ENCODE measurements at places on chromosomes 7 and 10.

DNA sequence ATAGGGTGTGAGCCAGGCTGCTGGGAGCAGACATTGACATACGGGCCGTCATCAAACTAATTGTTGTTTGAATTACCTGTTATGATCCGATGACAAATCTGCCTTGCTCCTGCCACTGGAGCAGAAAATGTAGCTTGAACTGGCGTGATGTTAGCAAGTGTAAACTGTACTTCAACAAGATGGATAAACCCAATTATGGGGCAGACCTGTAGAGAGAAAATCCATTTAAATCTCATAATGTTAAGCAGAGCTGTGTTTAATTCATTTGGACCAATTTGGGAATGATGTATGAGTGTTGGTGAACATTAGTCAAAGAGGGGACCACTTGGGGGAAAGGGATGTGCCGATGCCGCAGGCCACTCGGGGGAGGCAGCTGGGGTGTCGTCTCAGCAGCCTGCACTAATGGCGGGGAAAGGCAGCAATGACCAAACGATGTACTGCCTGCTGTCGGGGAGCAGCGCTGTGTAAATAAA, 27.4 kb downstream of the TCF7L2 start:
- DNase-seq: no peak

- no peak for DNase-seq
Observed at GRCh38 chr10:77190291-77190690, 447.3 kb downstream of the KCNMA1 start.

- DNase-seq: no peak
Observed at GRCh38 chr10:48465860-48466521, 138.9 kb downstream of the ARHGAP22 start.

DNA sequence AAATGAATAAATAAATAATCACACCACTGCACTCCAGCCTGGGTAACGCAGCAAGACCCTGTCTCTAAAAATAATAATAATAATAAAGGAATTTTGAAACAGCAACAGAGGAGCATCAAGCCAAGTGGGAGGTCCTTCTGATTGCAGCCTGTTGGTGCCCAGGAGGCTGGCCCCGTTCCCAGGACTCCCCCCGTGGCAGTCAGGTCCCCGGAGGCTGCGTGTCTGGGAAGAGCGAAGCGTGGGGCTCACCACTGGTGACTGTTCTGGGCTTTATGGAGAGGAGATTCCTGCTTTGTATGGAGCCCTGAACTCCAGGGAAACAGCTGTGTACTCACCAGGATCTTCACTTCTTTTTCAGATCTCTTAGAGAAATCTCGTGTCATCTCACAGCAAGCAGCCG, 19.3 kb upstream of the MYH16 start:
- DNase-seq: no peak

GRCh38 chr7:2566890-2567678, 8.3 kb downstream of the IQCE start:
- no peak for DNase-seq

DNA sequence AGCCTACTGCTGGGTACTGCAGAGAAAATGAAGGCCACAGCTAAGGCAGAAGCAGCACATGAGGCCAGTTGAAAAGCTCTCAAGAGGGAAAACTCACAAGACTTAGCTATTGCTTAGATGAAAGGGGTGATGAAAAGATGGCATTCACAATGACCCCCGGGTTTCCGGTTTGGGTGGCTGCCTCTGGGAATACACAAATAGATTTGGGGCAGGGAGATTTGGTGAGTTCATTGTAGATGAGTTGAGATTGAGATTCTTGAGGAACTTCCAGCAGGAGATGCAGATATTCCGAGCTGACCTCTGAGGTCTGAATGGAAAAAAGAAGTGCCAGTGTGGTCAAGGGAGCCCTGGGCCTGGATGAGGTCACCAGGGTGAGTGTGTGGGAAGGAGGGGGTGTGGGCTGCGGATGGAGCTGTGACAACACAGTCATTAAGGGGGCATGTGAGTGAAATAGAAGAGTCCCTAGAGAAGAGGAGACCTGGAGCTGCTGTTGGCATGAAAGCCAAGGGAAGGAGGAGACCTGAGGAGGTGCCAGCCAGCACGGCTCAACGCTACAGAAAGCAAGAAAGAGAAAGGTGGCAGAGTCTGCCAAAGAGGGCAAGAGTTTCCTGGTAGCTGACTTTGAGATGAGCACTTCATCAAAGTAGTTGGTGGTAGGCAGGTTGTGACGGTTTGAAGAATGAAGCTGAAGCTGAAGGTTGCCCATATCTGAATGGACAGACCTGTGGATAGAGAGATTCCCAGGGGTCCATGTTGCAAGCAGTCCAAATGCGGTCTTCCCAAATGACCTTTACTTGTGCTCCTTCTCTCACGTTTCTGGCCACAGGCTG, 43.7 kb downstream of the HIF1AN start:
- DNase-seq: no peak

DNA sequence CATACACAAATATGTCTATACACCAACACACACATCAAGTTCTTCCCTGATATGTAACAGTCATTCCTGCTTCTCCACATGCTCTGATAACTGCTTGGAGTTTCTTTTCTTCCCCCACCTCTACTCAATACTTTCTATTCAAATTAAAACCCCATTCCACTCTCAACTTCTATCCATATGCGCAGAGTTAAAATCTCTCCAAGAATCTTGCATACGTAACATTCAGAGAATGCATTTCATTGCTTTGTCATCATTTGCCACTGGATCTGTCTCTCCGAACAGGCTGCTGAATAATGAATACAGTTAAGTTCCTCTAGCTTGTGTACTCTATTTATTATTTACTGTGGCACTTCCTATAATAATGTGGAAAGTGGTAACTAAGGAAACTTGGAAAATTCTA, 68.8 kb downstream of the DGKB start:
- no peak for DNase-seq

DNA sequence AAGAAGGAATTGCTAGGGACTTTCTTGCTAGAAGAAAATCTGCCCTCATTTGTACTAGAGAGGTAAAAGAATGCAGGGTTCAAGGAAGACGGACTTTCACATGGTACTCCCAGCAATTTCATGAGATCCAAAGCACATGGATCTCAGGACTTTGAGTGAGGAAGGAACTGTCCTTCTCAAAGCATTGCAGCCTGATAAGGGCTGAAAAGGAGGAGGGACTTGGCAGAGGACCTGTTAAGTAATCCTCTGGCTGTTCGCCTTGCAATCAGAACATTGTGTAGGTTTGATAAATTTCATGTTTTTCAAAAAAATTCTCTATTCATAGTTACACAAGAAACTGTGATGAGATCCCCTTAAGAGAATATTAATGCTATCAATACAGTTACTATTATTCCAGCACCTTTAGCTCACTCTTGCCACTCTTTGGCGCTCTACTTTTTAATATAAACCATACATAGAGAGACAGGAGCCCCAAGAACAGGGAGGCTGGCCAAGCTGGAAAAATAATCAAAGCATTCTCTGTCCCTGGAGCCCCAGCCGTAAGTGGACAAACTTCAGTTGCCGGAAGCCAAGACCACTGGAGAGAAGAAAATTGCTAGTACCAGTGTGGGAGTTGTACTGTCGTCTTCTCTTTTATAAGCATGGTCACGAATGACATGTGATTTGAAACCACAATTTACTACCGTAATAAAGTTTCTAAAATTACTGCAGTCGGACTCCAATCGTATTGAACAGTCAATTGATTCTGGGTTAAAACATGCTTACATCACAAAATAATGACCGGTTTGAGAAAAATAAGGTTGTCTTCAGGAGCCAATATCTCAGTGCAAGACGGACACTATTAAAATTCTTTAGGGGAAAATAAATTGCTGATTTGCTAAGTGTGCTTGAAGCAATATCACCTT, 424.4 kb downstream of the SDK1 start:
- DNase-seq: no peak

DNA sequence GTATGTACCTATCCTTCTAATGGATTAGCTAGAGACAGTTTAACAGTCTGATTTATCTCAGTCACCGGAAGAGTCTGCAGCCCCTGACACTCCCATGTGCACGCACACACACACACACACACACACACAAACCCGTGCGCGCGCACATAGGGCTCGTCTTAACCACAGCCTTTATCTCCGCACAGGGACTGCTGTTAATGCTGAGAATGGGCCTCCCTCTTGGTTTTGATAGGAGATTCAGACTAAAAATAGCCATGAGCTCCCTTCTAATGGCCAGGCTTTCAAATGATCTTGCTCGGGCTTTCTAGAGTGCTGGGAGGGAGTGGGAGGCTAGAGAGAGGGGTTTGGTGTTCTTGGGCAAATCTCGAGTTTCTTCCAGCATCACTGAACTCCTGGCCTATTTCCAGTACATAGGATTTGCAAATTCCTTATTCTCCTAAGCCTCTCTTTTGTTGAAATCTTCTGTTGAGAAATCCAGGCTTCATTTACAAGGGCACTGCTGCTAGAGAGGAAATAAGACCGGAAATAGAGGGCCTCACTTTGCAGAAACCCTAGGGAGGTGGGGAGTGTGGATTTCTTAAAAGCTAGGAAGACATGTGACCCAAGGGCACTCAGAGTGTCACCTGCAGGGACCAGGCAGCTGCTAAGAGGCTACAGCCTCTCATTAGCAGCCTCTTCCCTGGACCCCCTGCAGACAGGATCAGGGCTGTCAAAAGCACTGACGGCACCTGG, 2.4 kb downstream of the TMEM72 start:
- DNase-seq: no peak

DNA sequence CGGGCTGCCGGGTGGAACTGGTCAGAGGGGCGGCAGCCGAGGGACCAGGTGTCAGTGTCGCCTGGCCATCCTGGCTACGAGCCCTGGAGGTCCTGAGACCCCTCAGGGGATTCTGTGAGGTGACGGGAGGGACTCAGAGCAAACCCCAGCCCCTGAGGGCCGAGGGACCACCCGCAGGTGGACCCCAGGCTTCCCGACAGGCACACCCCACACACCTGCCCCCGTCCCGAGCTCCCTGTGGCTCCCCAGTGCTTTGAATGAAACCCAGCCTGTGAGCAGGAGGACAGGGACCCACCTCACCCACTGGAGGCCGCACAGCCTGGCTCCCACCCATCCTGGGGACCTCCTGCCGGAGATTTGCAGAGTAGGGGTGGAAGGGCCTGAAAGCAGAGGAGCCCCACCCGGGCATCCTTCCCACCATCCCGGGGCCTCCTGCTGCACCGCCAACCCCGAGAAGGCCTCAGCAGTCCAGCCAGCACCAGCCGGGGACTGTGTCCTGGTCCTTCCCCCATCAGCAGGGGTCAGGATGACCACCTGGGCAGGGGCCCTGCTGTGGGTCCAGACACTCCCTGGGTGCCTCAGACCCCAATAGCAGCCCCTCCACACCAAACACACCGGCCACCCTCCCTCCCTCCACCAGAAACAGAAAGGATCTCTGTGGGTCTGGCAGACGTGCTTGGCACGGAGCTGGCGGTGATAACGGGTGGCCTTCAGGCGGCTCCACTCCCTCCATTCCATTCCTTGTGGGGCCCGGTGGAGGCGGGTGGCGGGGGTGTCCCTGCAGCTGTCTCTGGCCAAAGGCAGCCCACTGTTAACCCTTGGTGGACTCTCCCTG, 13.9 kb downstream of the VENTX start:
- DNase-seq: no peak

DNA sequence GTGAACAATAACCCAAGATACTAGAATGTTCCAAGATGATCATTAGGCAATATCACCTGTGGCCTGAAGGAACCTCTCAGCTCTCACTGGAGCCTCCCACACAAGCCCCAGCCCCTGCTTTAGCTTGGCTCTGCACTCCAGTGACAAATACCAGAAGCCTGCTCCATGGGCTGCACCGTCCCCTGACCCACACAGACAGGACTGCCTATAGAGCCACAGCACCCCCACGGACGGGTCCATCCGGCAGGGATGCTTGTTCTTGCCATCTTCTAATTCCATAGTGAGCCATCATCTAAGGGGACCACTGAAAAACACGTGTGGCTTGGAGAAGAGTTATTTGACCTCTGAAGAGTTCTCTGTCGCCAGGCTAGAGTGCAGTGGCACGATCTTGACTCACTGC, 100.9 kb downstream of the PTN start:
- DNase-seq: no peak

DNA sequence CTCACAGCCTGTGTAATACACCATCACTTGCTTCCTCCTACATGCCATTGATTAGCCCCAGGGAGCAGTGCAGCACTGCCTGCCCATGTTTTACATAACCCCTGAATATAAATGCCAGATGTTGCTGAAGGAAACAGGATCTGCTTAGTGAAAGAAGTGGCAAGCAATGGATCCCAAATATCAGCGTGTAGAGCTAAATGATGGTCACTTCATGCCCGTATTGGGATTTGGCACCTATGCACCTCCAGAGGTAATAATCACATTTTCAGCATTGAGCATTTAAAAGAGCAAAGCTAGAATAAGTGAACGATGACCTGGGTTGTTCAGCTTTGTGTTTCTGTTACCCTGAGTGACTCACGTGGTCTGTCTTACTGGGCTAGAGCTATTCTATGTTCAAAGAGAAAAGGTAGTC, at the start of gene AKR1C4:
Gene AKR1C4, plus strand, starts transcription at position 136 of the 412 bp plus-strand sequence. Its CDS starts 31 bp downstream, at position 167.
- no peak for DNase-seq

- no peak for DNase-seq
Observed at GRCh38 chr7:936386-937054, 18.0 kb downstream of the ADAP1 start.

- DNase-seq: no peak
Observed at GRCh38 chr7:30750683-30751650, 968 bp upstream of the INMT start.

DNA sequence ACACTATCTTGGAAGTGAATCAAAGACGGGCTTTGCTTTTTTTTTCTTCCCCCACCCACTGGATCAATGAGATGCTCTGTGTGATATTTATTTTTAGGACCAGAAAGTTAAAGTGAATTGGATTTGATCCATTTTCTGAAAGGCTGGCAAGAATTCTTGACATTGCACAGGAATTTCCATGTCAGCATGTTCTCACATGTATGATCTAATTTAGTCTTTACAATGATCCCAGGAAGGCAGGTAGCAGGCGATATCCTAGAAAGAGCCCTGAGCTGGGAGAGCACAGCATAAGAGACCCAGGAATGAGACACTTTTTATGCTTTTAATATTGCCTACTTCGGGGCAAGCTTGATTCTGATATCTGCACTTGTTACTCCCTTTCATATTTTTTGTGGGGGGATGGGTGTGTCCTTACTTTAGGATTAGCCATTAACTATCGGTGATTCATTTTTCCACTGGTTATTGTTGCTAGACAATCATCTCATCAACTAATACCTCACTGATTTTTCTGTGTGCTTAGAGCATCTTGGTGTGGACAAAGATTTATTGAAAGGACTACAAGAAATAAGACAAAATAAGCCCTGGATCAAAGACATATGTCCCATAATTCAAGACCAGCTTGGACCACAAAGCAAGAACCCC, 58.1 kb downstream of the NRP1 start:
- DNase-seq: no peak

DNA sequence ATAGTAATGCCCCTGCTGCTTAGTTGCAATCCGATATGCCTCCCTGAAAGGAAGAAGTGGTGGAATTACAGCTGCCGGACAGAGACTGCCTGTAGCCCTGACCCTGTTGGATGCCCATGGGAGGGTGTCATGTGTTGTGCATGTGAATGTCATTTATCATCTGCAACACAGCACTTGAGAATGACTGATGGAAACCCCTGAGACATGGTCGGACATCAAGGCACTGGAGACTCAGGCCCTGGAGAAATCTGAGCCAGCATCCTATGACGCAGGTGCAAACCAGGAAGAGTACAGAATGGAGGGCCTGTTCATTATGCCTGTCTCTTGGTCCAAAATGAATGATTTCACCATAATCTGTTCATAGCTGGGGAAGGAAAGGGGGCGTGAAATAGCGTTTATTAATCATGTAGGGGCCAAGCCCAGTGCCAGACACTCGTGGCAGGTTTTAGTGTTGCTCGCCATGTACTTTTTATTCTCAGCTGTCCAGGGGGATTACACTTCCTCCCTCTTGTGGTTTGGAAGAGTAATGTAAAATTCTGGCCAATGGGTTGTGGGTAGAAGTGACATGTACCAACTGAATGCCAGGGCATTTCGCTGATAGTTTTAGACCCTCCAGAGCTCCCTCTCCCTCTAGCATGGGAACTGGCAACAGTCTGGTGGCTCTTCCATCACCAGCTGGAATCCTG, 23.0 kb upstream of the LEP start:
- DNase-seq: no peak

Data from stimulated activated CD8-positive, alpha-beta memory T cell treated with anti-CD3 and anti-CD28 coated beads, Interleukin-4, amount 100 ng/mL, for 4 hours (primary cell).